ENCODE measurements at places on chromosomes 2 and 18. TPM values are rescaled to one million over a fixed set of nuclear protein-coding genes. Genes with fewer than 3 reads are reported as not detected.

DNA sequence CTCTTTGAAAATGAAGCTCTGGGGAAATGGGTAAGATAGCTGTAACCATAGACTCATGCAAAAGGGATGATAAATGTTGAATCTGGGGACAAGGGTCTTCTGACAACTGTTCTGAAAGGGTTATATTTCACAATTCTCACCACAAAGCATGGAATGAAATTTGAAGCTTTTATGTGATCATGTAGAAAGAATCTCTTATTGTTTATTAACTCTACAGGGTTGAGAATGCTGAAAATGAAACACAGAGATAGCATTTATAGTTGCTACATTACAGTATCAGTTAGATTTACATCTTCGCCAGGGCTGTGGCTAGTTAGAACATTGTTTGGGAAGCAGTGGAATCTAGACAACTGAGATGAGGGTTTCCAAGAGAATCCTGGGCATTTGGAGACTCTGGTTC, 97.4 kb upstream of the LHCGR start:
- DNase-seq = no peak

DNA sequence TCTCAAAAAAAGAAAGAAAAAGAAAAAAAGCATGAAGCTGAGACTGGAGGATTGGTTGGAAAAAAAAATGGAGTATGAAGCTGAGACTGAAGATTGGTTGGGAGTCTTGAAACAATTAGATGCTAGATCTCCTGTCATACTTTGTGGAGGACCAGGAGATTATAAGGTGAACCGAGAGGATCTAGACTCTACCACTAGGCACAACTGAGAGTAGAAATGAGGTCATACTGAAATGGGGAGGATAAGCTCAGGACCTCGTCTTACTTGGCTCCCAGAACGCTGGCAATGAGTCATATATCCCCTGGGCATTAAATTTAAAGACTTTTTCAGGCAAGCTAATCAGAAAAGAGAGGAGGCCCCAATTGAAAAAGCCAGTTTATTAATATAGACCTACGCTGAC, 3.3 kb upstream of the ORC2 start:
- no peak for DNase-seq

DNA sequence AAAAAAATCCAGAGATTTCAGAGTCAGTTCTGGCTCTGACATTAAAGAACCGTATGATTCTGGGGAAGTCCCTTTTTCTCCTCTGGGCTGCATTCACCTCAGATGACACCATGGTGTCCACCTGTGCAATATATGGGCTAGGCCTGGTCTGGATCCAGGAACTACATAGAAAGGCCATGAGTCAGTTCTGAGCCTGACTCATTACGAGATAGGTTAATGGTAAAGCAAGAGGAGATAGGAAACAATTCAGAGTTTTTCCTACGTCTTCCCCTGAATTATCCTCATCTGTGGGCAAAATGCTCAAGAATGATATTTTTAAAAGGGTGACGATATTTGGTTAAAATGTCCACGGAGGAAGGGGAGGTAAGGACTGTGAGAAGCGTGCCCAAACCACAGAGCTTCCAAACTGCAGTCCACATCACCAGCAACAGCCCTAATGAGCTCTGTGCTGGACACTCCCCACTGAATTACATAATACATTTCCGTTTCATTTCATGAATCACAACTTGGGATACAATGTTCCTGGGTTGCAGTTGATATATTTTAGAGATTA, 180.1 kb upstream of the OSR1 start:
- no peak for DNase-seq

DNA sequence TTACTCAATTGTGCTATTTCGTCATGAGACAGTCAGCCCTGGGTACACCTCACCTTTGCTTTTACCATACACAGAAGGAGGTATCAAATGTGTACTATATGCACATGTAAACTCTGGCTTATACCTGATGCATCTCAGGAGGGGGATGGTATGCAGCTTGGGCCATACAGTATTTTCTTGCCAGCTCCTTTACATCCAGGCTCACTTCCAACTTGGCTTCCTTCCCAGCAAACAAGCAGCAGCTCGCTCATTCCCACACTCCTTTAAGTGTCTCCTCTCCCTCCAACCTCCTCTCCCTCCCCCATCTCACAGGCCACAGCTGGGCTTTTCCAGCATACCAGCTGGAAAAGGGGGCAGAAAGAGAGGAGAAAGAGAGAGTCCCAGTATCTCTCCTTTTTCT, 9.6 kb downstream of the MARCHF4 start:
- no peak for DNase-seq

GRCh38 chr2:1866402-1867111, 122.2 kb upstream of the PXDN start:
- DNase-seq = no peak

The CCDC178 gene
- not detected for total RNA-seq

The CFAP65 gene
- total RNA-seq = not detected

The POTEC gene
- not detected for total RNA-seq

The MAP3K19 gene
- not detected for total RNA-seq

The LGALSL gene
- total RNA-seq = 3.9 TPM

The ASXL3 gene
- total RNA-seq = not detected

The MAB21L4 gene
- 0.42 TPM for total RNA-seq

The CD28 gene
- total RNA-seq = not detected

The AOX1 gene
- total RNA-seq = 19.5 TPM

The OXER1 gene
- total RNA-seq = not detected

All from SJSA1 (cell line).